Heart right ventricle (tissue), 16 donors: ENCODE measurements at places on chromosomes 7 and 10. TPM values are rescaled to one million over a fixed set of nuclear protein-coding genes. Genes with fewer than 3 reads are reported as not detected.

DNA sequence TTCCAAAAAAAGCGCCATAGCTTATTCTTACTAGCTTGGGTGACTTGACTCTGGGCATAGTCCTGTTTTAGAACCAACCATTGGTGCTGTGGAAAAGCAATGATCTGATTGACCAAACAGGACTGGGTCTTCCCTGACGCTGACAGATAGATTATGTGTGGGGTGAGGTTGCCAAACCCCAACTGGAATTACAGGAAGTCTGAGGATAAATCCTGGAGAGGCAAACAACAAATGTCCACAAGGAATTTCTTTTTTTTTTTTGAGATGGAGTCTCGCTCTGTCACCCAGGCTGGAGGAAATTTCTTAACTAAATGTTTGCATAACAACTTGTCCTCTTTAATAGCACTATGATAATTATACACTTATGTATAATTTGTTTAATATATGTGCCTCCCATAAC lies 19.2 kb downstream of the GCC1 start:
- no peak for DNase-seq

CPVL gene
- total RNA-seq, result 101 TPM

DNA sequence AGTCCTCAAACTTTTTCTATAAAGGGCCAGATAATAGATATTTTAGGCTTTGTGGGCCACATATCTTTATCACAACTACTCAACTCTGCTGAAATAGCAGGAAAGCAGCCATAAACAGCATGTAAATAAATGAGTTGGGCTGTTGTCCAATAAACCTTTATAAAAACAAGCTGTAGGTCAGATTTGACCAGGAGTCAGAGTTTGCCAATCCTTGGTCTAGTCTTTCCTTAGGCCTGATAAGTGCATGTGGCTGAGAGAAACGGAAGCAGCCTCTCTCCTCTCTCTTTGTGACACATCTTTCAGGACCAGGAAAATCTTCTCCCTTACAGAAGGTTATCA lies 724.5 kb downstream of the GRID1 start:
- no peak for DNase-seq

GRCh38 chr10:30111340-30112022 lies 52.1 kb upstream of the JCAD start:
- DNase-seq, result no peak

SKIDA1 gene
- total RNA-seq, result 1.9 TPM

AZGP1 gene
- total RNA-seq, result 49.4 TPM

ARMC3 gene
- total RNA-seq, result not detected

TMEM270 gene
- total RNA-seq, result not detected

MYH16 gene
- total RNA-seq, result not detected

DNA sequence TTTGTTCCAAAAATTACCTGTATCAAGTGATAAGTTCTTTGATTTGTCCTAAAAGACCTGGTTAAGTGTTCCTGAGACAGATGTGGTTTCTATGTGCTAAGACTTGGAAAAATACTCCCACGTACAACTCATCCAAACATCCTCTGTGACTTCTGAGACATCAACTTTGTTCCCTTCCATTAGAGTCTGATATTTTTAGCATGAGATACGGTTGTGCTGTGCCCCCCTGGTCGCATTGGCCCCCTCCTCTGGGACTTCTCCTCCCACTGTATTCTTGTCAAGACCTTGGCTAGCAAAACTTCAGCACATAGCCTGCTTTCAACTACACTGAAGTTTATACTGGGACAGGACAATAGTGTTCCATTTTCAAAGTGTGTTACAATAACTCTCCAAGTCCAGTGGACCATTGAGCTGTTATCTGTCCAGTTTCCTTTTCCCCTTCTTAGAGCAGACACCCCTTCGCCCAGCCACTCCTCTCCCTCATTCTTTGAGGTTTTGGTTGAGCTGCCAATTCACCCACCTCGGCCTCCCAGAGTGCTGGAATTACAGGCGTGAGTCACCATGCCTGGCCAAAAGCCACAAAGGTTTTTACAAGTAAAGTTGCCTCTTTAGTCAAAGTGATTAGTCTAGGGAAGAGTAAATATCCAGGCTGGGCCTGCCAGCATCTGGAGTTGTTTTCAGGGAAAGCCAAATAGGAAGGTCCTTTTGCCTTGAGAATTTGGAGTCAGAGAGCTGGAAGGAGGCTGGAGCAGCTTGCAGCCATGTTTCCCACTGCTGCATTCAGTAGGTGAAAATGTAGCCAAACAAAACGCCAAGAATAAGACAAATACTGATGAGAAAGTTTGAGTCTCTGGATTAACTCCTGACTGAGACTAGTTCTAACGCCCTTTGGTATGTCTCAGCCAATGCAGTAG lies 17.8 kb upstream of the PDLIM1 start:
- DNase-seq, result peak; percentile 74

GRCh38 chr7:138116141-138116540 lies 39.9 kb downstream of the AKR1D1 start:
- DNase-seq, result no peak

GRCh38 chr10:2137549-2138174 lies 400.3 kb upstream of the ADARB2 start:
- no peak for DNase-seq

GUSB gene
- total RNA-seq, result 12.8 TPM

PKD2L1 gene
- not detected for total RNA-seq

GRCh38 chr7:65809259-65809981 lies 63.5 kb upstream of the VKORC1L1 start:
- DNase-seq, result no peak

TRIM73 gene
- 1.6 TPM for total RNA-seq
